SW 1271 (cell line): ENCODE measurements at places on chromosomes 3 and 15.
A peak's percentile ranks its signal among the peaks of the same experiment; 100 is the strongest.

DNA sequence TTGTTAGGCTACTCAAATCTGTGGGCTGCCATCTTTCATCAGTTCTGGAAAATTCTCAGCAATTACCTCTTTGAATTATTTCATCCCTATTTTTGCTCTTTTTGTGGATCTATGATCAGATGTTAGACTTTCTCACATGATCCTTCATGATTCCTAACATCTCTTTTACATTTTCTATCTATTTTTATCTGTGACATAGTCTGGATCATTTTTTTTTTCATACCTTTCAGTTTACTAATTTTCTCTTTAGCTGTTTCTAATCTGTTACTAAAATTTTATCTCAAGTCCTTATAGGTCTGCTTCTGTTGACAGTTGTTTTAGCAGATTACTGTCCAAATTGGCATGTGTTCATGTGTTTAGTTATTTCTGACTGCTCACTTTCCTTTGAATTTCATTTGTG is 42.3 kb upstream of the HDC start:
- no peak for DNase-seq

GRCh38 chr3:129005526-129006303 is 4.6 kb downstream of the EFCC1 start:
- peak; percentile 41 for DNase-seq

DNA sequence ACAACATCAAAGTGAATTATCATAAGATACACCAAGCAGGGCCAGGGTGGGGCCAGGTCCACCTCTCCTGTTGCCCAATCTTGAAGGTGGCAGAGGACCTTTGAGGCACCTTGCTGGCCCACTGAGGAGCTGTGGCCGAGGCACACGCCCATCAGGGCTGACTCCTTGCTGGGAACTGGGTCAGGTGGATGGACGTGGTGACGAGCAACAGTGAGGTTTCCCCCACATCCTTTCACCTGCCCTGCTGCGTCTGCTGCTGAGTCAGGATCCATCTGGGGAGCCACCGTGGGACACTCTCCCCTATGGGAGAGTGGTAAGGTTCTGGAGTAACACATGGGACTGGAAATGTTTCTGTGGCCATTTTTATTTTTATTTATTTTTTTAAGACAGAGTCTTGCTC is 17.3 kb upstream of the FURIN start:
- no peak for DNase-seq

DNA sequence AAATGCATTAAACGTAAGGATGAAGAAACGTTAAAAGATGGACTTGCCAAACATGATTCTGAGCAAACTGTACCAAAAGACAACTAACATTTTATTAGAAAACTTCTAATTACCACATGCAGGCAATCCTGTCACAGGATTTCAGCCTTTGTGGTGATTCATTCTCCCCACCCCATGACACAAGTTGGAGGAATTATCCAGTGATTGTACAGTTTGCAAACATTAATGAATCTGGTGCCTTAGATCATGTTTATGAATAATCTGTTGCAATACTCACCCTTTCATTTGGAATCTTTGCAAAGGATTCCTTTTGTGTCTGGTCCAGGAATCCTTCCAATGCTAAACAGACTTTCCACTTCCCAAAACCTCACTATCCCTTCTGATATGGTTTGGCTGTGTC is 23.3 kb upstream of the ERC2 start:
- no peak for DNase-seq

GRCh38 chr3:112734171-112734570 is 93.2 kb upstream of the CCDC80 start:
- DNase-seq: no peak
